ENCODE measurements at places on chromosomes 5 and 9. TPM values are rescaled to one million over a fixed set of nuclear protein-coding genes. Genes with fewer than 3 reads are reported as not detected.

GRCh38 chr5:1785062-1785461 is 14.6 kb downstream of the MRPL36 start:
- no peaks in the 10 kb centered on the region for H3K36me3 ChIP-seq
- H3K27me3 ChIP-seq, result no peaks in the 10 kb centered on the region
- no peak for DNase-seq
- no peak overlapping the region for H3K27ac ChIP-seq

GRCh38 chr5:88688156-88688983 is 194.6 kb downstream of the MEF2C start:
- H3K36me3 ChIP-seq, result no peaks in the 10 kb centered on the region
- peaks cover 100% of the 10 kb centered on the region for H3K27me3 ChIP-seq
- peaks cover 16% of the 10 kb centered on the region for H3K4me1 ChIP-seq
- DNase-seq, result no peak

GRCh38 chr9:22817181-22817580 is 370.6 kb downstream of the DMRTA1 start:
- H3K27me3 ChIP-seq, result no peaks in the 10 kb centered on the region
- H3K4me3 ChIP-seq, result no peak overlapping the region

GRCh38 chr5:60492958-60493357 is 207.0 kb downstream of the DEPDC1B start:
- no peak for DNase-seq
- no peaks in the 10 kb centered on the region for H3K4me1 ChIP-seq
- H3K4me3 ChIP-seq, result no peak overlapping the region

GRCh38 chr5:140481758-140482157 is 65.7 kb upstream of the EIF4EBP3 start:
- no peak overlapping the region for H3K4me3 ChIP-seq
- H3K36me3 ChIP-seq, result peaks cover 10% of the 10 kb centered on the region
- H3K27me3 ChIP-seq, result no peaks in the 10 kb centered on the region
- H3K4me1 ChIP-seq, result no peaks in the 10 kb centered on the region
- DNase-seq, result no peak

Gene PLPP1
- total RNA-seq, result 15.5 TPM
